ENCODE measurements at places on chromosomes 7 and 10. TPM values are rescaled to one million over a fixed set of nuclear protein-coding genes. Genes with fewer than 3 reads are reported as not detected.

- no peak for DNase-seq
- no peaks in the 10 kb centered on the region for H3K4me1 ChIP-seq
- no peak overlapping the region for H3K4me3 ChIP-seq
- H3K27ac ChIP-seq, result no peak overlapping the region
- H3K36me3 ChIP-seq, result no peaks in the 10 kb centered on the region
These were observed 22.8 kb downstream of the SLC39A12 start for GRCh38 chr10:17974505-17974904.

- no peak overlapping the region for H3K4me3 ChIP-seq
- no peak for DNase-seq
- peaks cover 14% of the 10 kb centered on the region for H3K4me1 ChIP-seq
These were observed 9.0 kb downstream of the GTF2IRD1 start for GRCh38 chr7:74462707-74463100.

DNA sequence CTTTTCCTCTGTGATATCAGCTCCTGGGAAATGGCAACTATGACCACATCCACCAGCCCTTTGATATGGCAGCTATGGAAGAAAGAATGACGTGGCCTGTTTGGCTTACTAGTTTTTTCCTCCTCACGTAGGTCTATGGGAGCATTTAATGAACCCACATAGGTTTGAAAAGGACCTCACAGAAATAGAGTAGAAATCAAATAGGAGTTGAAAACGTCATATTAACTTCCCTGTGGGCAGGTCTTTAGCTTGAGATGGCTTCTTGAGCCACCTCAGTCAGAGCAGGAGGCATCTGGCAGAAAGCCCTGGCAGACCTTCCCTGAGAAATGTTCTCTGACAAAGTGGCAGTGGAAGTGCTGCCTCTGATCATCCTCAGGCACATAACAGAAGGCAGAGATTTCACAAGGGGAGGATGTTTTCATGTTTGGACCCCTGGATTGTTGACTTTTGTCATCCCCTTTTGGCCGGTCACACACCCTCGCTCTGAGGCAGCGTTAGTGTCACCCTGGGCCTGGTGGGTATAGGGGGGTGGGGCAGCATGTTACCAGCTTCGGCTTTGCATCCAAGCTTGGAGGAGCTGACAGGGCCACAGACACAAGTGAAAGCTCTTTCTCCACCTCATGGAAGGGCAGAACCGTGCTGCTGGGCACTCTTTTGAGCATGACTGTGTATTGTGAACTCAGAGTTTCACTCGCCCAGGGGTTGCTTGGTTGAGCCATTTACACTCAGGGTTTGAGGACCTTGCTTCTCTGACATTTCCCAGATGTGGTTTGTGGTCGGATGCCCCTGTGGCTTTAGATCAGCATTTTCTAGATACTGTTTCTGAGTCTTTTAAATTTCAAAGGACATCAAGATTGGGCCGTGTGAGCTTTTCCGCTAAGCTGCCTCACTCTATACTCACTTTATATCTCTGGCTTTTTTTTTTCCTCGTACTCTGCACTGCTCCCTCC is 184.2 kb downstream of the STK31 start:
- H3K36me3 ChIP-seq, result no peaks in the 10 kb centered on the region
- H3K4me1 ChIP-seq, result no peaks in the 10 kb centered on the region
- H3K4me3 ChIP-seq, result no peak overlapping the region
- no peak overlapping the region for H3K27ac ChIP-seq
- H3K27me3 ChIP-seq, result no peaks in the 10 kb centered on the region

DNA sequence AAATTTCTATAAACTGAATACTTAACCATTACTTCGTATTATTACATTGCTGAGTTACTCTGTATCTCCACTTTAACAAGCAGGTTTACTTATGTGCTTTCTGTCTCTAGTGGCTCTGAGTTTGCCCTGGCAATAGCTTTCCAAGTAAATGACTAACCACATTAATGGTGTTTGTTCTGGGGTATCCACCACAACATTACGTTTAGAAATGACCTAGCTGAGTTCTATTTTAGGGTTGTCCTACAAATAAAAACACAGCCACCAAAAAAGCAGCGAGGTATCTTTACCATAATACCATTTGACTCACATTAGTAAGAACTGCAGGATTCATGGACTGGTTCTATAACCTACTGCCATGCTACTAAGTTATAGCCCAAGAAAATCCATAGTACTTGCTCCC is 83.1 kb downstream of the HIBADH start:
- DNase-seq, result no peak
- no peaks in the 10 kb centered on the region for H3K27me3 ChIP-seq
- no peaks in the 10 kb centered on the region for H3K36me3 ChIP-seq
- no peak overlapping the region for H3K27ac ChIP-seq
- H3K4me1 ChIP-seq, result peaks cover 4% of the 10 kb centered on the region

DNA sequence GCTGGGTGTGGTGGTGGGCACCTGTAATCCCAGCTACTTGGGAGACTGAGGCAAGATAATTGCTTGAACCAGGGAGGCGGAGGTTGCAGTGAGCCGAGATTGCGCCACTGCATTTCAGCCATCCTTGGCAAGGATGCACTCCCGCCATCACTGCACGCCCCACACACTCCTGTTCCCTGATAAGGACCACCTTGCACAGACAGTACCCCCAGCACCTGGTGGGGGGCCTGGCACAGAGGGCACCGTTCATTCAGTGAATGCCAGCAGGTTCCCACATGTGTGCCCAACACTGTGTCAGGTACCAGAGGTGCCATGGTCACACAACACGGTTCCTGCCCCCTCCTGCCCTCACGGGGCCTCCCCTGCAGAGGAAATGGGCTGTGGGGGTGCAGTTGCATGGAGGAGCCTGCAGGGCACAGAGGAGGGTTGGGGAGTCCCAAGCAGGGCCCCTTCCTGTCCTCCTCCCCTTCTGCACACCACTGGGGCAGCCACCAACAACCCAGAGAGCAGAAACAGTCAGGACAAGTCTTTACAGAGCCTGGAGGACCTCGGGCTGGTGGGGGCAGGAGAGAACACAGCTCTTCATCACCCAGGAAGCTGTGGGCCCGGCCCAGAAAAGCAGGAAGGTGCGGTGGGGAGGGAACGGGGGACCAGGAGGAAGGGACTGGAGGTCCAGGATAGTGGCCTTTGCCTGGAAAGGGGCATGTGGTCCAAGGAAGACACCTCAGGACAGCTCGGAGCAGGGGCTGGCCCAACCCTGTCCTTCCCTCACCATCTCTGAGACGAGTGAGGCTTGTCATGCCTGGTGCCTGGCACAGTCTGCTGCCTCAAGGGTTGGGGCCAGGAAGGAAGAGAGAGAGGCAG is 7.1 kb downstream of the CRYGN start:
- no peaks in the 10 kb centered on the region for H3K36me3 ChIP-seq
- peaks cover 24% of the 10 kb centered on the region for H3K4me1 ChIP-seq
- no peak overlapping the region for H3K27ac ChIP-seq

DNA sequence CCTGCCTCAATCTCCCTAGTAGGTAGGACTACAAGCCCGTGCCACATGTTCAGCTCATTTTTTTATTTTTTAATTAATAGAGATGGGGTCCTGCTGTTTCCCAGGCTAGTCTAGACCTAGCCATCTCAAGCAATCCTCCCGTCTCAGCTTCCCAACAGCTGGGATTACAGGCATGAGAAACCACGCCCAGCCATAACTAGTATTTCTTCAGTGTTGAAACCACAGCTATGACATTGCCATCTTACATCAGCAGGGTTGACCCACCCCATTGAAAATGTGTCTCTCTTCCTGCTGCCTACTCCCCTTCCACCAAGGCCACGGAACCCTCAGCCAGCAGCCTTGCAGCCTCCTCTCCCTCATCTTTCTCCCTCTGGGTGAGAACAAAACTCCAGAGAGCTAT is 62.1 kb upstream of the ZNF746 start:
- no peak for DNase-seq
- H3K27me3 ChIP-seq, result no peaks in the 10 kb centered on the region
- H3K27ac ChIP-seq, result no peak overlapping the region
- no peaks in the 10 kb centered on the region for H3K4me1 ChIP-seq
- no peaks in the 10 kb centered on the region for H3K36me3 ChIP-seq

GRCh38 chr10:52674474-52674873 is 98.1 kb downstream of the MBL2 start:
- H3K27me3 ChIP-seq, result no peaks in the 10 kb centered on the region
- no peak overlapping the region for H3K27ac ChIP-seq
- H3K4me1 ChIP-seq, result no peaks in the 10 kb centered on the region
- H3K4me3 ChIP-seq, result no peak overlapping the region
- no peaks in the 10 kb centered on the region for H3K36me3 ChIP-seq

GRCh38 chr10:49298983-49299815 is at the start of gene C10orf71:
Gene C10orf71, plus strand, starts transcription at chr10:49299170. Its CDS starts 23,376 bp downstream, at chr10:49322546.
- H3K4me1 ChIP-seq, result no peaks in the 10 kb centered on the region
- H3K27me3 ChIP-seq, result no peaks in the 10 kb centered on the region
- DNase-seq, result no peak
- H3K4me3 ChIP-seq, result no peak within 1 kb of the TSS
- no peak within 1 kb of the TSS for H3K27ac ChIP-seq

- peaks cover 4% of the 10 kb centered on the region for H3K4me1 ChIP-seq
- H3K27ac ChIP-seq, result no peak overlapping the region
- no peak overlapping the region for H3K4me3 ChIP-seq
- no peak for DNase-seq
These were observed 49.0 kb upstream of the TRIM8 start for GRCh38 chr10:102595293-102595692.

DNA sequence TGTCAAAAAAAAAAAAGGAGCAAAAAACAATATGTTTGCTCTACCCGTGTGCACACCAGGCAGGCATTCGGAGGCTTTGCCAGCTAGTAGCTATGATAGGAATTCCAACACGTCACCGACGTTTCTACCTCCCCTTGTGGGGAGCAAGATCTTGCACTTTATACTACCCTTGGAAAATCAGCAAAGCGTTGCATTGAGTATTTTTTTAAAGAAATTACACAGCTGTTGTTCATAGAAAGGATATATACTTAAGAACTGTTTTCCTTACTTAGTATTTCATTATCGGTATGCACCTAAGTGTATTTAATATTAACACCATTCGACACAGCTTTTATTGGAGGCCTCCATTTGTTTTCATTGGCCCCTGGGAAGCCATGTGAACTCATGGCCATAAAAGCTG is 159.9 kb upstream of the MGMT start:
- 0 out of 2 replicates have a peak, but pooled peaks cover 5% of the 10 kb centered on the region for H3K27me3 ChIP-seq
- H3K36me3 ChIP-seq, result no peaks in the 10 kb centered on the region
- no peaks in the 10 kb centered on the region for H3K4me1 ChIP-seq

GRCh38 chr10:4725917-4726606 is 99.9 kb upstream of the AKR1E2 start:
- H3K4me1 ChIP-seq, result no peaks in the 10 kb centered on the region
- peak overlapping the region; percentile 70 for H3K27ac ChIP-seq
- H3K27me3 ChIP-seq, result no peaks in the 10 kb centered on the region
- H3K4me3 ChIP-seq, result no peak overlapping the region
- peak; percentile 91 for DNase-seq

- H3K4me3 ChIP-seq, result no peak overlapping the region
- DNase-seq, result no peak
- H3K36me3 ChIP-seq, result no peaks in the 10 kb centered on the region
- H3K27ac ChIP-seq, result no peak overlapping the region
These were observed 34.6 kb downstream of the LRMDA start for GRCh38 chr10:75466001-75466400.

Gene ANKRD61
- 0.18 TPM for total RNA-seq

Gene NET1
- total RNA-seq, result 28.6 TPM

Gene SEMA3C
- 232 TPM for total RNA-seq

Gene ASL
- 34.3 TPM for total RNA-seq

Gene SORBS1
- total RNA-seq, result 29.4 TPM

Gene ST8SIA6
- total RNA-seq, result 0.82 TPM
